ENCODE measurements at places on chromosomes 5 and 9.
A peak's percentile ranks its signal among the peaks of the same experiment; 100 is the strongest.

- peak; percentile 98 for DNase-seq
These were observed 138.8 kb upstream of the COL5A1 start for GRCh38 chr9:134502809-134503211.

- peak; percentile 43 for DNase-seq
These were observed 7.7 kb downstream of the FGFR4 start for GRCh38 chr5:177094224-177095087.

GRCh38 chr5:154842689-154843530 is 7.5 kb downstream of the FAXDC2 start:
- DNase-seq, result no peak

DNA sequence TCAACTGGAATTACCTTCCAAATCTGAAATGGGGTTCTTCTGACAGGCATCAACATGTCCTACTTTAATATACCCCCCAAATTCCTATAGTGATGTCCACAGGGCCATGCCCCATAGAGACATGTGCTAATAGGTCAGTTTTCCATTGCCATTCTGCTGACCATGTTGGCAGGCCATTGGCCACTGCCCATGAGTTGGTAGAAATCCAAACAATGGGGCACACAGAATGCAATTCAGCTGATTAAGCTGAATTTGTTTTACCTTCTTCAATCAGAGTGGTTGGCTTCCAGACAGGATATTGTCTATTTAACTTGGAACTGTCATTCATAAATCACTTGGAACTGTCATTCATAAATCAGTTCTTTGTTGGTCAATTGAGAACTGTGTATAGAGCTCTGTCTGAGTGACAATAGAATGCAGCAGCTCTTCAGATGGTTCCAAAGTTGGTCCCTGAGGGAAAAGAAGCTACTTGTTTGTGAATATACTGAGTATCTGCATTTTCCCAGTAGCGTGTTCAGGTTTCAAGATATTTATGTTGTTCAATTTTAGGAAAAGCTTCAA is 336.9 kb downstream of the DRD1 start:
- no peak for DNase-seq
